ENCODE measurements at places on chromosomes 3 and 15.

DNA sequence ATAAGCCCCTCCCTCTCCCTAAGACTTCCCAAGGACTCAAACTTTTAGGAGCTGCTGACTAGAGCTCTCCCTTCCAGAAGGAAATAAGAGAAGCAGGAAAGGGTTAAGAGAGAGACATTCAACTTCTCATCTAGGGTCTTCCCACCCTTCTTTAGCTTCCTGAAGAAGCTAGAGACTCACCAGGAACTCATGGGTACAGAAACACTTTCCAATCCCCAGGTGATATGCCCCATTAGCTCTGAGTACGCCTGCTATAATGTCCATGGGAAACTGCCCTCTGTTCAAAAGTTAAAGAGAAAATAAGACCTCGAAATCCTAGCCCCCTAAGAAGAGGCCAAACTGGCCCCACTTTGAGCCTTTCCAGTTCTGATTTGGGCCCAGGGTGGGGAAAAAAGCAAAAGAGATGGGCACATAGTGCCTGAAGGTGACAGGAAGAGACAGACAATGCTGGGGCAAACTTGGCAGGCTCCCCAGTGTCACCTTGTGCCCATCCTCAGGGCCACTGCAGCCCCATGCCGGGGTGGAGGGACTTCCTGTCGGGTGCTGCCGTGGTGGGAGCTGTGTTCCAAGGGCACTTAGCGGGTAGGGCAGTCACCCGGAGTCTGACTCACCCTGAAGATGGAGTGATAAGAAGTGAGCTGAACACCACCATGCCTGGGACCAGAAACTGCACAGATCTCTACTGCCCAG lies 29.5 kb downstream of the CCDC12 start:
- peak; percentile 93 for DNase-seq

DNA sequence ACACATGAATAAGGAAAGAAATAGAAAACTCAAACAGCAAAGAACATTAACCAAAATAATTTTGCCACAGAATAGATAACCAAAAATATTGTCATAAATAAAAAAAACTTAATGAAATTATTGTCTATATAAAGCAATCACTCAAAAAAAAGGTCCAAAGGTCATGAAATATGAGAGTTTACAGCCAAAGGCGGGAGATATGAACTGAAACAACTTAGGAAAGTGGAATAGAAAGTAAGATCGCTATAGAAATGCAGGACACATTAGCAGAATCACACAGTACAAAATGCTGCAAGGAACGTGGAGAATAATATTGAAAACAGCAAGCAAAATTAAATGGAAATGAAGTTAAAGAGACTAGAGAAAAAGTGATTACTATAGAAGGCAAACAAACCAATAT lies 375.0 kb upstream of the ARHGEF26 start:
- no peak for DNase-seq

DNA sequence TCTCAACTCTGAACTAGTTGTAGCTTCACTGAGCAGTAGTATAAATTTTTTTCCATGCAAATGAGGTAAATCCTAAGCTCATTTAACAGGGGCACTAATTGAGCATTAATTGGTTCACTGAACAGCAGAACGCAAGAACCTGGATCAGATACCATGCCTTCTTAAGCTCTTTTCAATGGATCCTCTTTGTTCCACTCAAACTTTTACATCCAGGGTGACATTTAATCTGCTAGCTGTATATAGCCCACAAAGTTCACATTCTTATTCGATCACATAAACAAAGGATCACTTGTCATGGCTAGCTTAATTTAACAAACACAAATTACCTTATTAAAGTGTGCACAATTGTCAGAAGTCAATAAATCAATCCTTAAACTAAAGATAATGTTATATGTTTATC lies 281.6 kb downstream of the CNTN6 start:
- no peak for DNase-seq

- DNase-seq: no peak
These were observed 34.5 kb downstream of the NR1D2 start for GRCh38 chr3:23979569-23979968.

DNA sequence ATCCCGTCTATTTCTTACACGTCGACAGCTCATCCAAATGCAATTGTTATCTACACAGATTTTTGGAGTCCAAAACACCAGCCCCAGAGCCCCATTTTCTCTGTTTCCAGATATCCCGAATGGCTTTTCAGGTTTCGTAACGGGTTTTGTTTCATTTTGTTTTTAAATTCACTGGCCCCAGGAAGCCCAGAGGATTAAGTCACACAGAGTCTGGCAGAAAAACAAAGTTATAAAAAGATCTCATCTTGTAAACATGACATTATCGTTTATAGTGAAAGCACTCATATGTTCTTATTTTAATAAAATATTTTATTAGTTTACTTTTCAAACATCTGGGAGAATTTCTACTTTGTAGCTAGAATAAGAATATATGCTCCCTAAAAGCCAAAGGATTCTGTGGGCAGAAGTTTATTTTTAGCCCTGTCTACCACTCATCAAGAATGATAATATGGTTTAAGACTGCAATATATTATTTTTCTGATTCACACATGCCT lies 149.3 kb upstream of the SLC2A2 start:
- no peak for DNase-seq

- no peak for DNase-seq
These were observed 4.3 kb downstream of the TMPRSS7 start for GRCh38 chr3:112038863-112039262.

GRCh38 chr15:73075160-73075859 lies 23.0 kb downstream of the NEO1 start:
- DNase-seq: no peak

- DNase-seq: no peak
These were observed 25.4 kb downstream of the PDIA5 start for GRCh38 chr3:123092243-123092642.

GRCh38 chr3:15315003-15315402 lies 17.4 kb downstream of the SH3BP5 start:
- no peak for DNase-seq

GRCh38 chr3:37592328-37592727 lies 269.4 kb upstream of the CTDSPL start:
- no peak for DNase-seq

Measured in hematopoietic multipotent progenitor cell treated with erythropoietin and hydrocortisone succinate and interleukin-3 and kit ligand, for 6 days (in vitro differentiated cells).